ENCODE measurements at places on chromosomes 16 and 17.

- DNase-seq, result no peak
These were observed 169.1 kb downstream of the HS3ST3B1 start for GRCh38 chr17:14469971-14470370.

- no peak for DNase-seq
These were observed 2.6 kb downstream of the ACADVL start for GRCh38 chr17:7222093-7222971.

GRCh38 chr17:19644493-19645210, 3.9 kb upstream of the ALDH3A2 start:
- no peak for DNase-seq

- no peak for DNase-seq
These were observed 957 bp downstream of the VPS25 start for GRCh38 chr17:42774066-42774745.

- DNase-seq, result no peak
These were observed 5.2 kb downstream of the RUSF1 start for GRCh38 chr16:31502981-31503380.

DNA sequence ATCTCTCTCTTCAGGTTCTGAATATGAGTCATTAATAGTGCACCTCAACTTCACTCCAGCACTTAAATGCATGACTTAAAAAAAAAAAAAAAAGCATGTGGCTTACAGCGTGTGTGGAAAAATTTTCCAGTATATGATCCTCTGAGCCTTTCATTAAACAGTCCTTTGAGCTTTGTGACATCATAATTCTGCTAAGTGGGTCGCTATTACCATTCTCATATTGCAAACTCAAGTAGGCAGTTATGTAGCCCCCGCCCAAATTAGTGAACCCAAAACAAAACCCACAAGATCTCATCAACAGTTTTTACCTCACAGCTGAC, 672 bp downstream of the CMTR2 start:
- DNase-seq, result no peak

DNA sequence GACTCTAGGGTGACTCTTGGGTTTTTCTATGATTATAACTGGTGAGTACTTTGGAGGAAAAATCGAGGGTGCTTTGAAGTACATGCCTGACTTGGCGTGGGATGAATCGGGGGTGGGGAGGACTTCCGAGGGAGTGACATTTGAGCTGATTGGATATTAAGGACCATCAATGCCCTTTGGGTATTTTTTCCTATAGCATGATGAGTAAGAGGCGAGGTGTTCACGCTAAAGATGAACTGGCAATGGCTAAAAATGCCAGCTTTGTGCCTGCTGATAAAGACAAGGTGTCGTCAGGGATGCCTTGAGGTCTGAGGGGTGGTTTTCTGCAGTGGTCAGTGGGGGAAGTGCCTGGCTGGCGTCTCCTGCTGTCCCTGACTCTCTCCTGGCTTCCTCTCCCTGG, 25.3 kb downstream of the USP43 start:
- DNase-seq, result no peak

DNA sequence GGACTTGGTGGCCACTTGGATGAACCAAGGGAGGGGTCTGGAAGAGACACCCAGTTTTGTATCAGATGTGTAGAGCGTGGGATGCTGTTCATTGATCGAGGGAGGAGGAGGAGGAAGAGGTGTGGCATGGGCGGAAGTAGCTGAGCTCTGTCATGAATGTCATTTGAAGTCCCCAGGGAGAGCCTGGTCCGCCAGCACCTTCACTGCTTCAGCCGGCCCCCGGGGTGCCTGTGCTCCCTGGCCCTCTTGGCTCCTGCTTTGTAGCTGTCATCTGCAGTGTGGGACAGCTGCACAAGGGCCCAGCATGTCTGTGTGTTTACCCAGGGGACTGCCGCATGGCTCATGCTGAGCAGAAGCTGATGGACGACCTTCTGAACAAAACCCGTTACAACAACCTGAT, 75.4 kb upstream of the RBL2 start:
- no peak for DNase-seq

DNA sequence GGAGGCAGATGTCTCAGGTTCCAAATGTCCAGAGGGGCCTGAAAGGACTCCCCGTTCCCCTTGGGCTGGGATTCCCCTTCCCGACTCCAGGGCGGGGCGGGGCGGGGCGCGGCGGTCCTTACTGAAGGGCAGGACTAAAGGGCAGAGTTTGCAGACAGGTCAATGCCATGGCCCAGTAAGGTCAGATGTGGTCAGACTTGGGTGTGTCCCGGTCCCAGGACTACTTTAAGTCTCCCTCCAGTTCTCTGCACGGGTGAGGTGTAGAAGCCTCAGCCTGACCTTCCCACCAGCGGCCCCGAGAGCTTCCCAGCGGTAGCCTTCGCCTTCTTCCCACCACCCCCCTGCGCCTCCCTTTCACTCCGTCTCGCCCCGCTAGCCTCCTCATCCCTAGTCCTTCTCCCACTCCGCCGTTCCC, 532 bp downstream of the KDM6B start:
- no peak for DNase-seq

DNA sequence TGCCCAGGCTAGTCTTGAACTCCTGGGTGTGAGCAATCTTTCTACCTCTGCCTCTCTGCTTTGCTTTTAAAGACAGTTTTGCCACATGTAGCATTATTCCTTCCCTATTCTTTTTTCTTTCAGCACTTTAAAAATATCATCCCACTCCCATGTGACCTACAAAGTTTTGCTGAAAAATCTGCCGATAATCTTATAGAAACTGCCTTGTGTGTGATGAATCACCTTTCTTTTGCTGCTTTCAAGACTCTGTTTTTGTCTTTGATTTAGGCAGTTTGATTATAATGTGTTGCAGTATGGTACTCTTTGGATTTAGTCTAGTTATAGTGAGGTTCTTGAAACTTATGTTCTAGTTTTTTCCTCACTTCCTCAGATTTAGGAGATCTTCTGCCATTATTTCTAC, 142.0 kb upstream of the KIF2B start:
- DNase-seq, result no peak

GRCh38 chr17:10698096-10698818, 863 bp downstream of the ADPRM start:
- DNase-seq, result no peak

- DNase-seq, result no peak
These were observed 175.9 kb upstream of the SALL1 start for GRCh38 chr16:51327001-51327400.

GRCh38 chr17:17836818-17837379, at the start of gene SREBF1:
Gene SREBF1 (minus strand): TSS chr17:17836986. CDS start chr17:17836817, 169 bp downstream.
- DNase-seq, result no peak

DNA sequence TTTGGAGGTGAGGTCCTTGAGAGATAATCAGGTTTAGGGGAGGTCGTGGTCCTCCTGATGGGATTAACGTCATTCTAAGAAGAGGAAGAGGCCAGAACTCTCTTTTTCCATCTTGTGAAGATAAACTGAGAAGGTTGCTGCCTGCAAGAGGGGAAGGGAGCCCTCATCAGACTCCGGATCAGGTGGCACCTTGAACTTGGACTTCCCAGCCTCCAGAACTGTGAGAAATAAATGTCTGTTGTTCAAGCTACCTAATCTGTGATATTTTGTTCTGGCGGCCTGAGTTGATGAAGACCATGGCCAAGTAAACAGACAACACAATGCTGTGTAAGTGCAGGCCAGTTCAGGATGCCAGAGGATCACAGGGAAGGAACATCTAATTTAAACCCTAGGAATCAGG, 10.9 kb upstream of the PRKCB start:
- DNase-seq, result no peak

DNA sequence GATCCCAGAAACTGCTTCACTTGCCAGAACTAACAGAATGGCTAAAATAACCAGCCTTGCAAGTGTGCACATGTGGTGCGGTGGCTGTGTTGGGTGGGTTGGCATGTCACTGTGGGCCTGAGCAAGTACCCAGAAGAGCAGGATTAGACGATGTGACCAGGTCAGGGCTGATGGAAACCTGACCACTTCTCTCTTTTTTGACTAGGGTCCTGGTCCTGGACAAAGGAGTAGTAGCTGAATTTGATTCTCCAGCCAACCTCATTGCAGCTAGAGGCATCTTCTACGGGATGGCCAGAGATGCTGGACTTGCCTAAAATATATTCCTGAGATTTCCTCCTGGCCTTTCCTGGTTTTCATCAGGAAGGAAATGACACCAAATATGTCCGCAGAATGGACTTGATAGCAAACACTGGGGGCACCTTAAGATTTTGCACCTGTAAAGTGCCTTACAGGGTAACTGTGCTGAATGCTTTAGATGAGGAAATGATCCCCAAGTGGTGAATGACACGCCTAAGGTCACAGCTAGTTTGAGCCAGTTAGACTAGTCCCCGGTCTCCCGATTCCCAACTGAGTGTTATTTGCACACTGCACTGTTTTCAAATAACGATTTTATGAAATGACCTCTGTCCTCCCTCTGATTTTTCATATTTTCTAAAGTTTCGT, 16.7 kb downstream of the ANKRD40 start:
- DNase-seq, result no peak

GRCh38 chr17:56269556-56270389, 116.5 kb downstream of the ANKFN1 start:
- no peak for DNase-seq

- DNase-seq, result peak; percentile 8
These were observed 363.5 kb upstream of the EEF2KMT start for GRCh38 chr16:5461141-5461540.

- DNase-seq, result no peak
These were observed 62.9 kb upstream of the ATF7IP2 start for GRCh38 chr16:10322723-10323527.

GRCh38 chr16:81524382-81524781, 79.8 kb downstream of the CMIP start:
- no peak for DNase-seq

DNA sequence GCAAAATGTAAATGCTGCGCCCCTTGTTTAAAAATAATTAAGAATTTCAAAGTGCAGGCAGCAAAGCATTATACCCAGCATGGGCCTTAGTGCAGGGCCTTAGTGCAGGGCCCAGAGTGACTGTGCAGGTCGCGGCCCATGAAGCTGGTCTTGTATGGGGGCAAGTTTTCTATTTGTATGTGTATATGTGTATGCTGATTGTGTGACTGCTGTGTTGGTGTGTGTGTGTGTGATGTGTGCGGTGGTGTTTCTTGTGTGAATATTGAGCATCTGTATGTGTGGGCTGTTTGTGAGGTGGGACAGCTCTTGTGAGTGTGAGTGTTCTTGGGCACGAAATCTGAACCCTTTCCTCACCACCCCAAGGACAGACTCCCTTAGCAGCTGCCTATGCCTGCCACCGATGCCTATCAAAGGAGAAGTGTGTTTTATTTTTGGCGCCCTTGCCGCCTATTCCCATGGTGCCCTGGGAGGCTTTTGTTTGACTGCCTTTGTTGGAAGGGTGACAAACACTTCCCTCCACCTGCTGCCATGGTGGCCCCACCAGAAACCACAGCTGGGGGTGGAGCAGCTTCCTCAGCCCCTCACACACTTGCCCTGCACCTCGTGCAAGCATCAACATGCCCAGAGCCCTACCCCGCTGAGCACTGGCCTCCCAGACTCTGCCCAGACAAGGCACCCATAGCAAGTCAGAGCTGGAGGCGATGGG, 18.0 kb downstream of the CCR7 start:
- no peak for DNase-seq

DNA sequence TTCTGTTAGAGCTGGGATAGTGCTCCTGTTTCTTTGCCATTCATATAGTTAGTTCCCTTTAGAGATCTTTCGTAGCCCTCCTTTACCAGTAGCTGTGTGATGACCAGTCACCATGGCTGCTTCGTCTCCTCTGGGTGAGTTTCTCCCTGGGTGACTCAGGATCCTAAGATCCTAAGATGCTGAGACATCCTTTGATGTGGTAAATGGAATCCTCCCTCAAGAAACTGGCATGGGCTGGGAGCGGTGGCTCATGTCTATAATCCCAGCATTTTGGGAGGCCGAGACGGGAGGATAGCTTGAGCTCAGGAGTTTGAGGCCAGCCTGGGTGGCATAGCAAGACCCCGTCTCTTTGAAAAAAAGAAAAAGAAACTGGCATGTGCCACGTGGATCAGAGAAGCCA, 5.9 kb downstream of the PHAF1 start:
- no peak for DNase-seq

DNA sequence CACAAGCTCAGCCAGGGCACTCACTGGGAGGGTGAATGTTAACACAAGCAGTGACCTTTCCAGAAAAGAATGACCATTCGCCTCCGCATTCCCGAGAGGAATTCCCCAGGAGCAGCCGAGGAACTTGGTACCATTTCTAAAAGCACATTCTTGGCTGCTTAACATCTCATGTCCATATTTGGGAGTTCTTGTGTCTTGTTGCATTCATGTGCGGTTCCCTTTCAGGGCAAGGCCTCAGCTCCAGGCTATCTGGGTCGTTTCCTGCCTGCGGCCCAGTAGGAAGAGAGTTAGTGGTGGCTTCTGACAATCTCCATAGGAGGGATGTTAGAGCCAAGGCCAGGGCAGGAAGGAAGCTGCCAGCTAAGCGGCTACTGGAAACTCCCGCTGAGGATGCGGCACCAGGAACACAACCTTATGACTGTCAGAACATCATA, 27.8 kb upstream of the MEAK7 start:
- no peak for DNase-seq

- no peak for DNase-seq
These were observed 647.7 kb upstream of the SOX9 start for GRCh38 chr17:71472809-71473789.

DNA sequence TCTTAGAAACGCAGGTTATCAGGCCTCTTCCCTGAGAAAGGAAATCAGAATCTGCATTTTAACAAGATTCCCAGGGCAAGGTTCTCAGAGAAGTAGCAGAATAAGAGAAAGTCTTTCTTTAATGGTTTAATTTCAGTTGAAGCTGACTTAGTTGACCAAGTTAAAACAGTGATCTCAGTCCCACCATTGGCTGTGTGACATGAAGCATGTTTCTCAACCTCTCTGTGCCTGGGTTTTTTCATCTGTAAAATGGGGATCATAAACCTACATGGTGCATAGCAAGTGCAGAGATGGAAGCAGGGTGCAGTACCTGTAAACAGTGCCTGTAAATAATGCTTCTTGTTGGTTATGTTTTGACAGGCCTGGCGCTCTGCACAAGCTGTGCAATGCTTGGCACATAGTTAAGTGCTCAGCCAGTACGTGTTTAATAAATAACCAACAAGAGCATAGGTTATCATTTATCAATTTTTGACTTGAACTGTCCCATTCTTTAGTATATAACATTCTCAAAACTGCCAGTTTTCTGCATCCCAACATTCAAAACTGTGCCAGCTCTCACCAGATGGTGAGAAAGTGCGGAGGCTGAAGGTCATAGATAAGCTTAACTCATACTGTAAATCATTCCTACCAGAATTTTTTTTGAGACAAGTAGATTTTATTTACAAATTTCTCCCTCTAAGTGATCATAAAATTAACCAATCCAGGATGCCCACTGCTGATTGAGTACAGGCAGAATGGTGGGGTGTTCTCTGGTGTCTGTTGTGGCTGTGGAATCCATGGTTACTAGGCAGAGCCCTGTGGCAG, 6.9 kb downstream of the C17orf67 start:
- DNase-seq, result no peak

GRCh38 chr16:86704516-86704915, 126.2 kb downstream of the FOXL1 start:
- no peak for DNase-seq

- DNase-seq, result no peak
These were observed 60.5 kb upstream of the ZFHX3 start for GRCh38 chr16:73108195-73108963.
